Right forelimb (tissue), 1 donor: ENCODE measurements at places on chromosomes 1 and 21.

- DNase-seq: no peak
These were observed 39.0 kb downstream of the PRMT2 start for GRCh38 chr21:46674430-46675007.

- DNase-seq: peak; percentile 13
These were observed 21.7 kb upstream of the KIRREL1 start for GRCh38 chr1:157971769-157972168.

DNA sequence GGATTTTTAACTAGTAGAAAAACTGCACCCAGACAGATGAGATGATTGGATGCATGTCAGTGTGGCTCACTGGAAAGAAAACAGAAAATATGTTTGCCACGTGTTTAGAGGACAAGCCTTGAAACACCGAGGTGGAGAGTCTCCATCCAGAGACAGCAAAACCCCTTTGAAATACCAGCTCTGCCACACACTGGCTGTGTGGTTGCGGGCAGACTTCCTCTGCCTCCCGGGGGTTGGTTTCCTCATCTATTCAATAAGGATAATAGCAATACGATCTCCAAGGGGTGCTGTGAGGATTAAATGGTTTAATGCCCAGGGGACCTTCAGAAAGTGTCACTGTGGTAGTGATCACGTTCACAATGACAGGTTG is 67.2 kb upstream of the PARP1 start:
- no peak for DNase-seq

DNA sequence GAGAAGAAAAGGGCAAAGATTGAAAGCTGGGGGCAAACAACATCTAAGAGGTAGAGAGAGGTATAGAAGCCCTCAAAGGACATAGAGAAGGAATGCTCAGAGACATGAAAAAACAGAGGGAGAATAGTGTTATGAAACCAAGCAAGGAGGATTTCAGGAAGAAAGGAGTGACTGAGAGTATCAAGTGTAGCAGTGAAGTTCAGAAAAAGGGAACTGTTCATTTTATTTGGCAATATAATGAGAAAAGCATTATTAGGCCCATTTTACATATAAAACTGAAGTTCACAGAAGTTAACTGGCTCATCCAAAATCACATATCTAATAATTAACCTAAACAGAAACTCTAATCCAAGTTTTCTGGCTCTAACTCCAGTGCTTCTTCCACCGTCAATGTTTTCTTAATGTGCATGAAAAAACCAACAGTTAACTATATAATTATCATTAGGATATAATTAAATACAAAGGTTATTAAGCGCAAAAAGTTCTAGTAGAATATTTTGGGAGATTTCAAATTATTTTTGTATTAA is 17.7 kb downstream of the NEXN start:
- no peak for DNase-seq

DNA sequence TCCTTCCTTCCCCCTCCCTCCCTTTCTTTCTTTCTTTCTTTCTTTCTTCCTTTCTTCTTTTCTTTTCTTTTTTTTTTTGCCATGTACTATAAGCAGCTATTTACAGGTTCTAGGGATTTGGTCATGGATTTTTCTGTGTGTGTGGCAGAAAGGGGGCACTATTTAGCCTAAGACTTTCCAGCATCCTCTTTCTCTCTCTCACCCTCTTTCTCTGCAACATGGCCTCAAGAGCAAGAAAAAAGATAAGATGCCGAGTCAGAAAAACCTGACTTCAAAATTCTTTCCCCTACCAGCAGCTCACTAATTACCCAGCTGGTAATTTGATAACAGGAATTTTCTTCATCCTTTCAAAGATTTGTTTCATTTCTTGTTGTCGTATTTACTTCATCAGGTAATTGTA is 458.3 kb upstream of the ADAMTS5 start:
- no peak for DNase-seq

GRCh38 chr1:19941206-19941568 is 17.8 kb upstream of the PLA2G2E start:
- no peak for DNase-seq

DNA sequence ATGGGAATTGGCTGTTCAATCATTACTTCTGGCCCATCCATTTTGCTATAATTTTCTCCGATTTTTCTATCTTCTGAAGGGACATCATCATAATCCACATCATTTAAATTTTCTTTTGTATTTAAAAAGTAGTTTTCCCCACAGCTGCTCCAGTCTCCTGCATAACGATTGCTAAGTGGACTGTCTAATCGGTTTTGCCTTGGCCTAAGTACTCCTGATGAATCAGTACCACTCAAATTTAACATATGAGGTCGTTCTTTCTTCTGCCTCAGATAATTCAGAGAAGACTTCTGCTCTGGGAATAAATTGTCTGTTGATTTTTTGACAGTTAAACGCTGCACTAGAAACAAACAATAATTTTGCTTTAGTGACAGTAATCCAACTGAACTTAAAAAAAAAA is 41.9 kb downstream of the SYDE2 start:
- DNase-seq: no peak

- DNase-seq: no peak
These were observed 76.1 kb upstream of the RGS2 start for GRCh38 chr1:192732787-192733186.

- DNase-seq: no peak
These were observed 79.4 kb upstream of the ACTRT2 start for GRCh38 chr1:2941907-2942306.

DNA sequence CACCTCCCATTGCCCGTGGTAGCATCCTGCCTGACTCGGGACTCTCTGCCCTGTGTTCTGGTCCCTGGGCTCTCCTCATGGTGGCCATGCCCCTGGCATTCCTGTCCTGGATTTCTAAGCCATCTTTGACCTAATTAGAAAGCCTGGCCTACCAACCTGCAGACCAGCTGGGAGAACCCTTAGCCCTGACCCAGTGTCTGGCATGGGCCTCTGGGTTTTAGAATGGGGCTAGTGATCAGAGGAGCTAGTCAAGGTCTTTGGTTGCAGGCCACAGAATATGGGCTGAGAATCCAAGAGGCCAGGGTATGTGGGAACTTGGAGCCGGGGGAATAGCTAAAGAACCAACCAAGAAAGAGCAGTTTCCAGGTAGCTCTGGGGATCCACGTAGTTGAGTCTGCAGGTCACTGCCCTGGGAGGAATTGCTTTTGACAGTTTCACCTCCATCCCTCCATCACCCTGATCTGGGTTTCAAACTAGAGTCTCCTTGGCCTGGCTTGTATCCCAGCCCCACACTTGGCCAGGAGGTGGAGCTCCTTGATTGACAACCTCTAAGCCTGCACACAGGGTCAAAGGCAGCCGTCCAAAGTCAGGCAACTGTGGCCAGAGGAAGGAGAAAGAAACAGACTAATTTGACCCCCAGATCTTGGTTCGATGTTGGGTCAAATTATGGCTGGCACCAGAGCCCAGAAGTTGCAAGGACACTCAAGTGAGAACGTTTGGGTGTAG is 54.7 kb upstream of the ABCG1 start:
- DNase-seq: peak; percentile 61

DNA sequence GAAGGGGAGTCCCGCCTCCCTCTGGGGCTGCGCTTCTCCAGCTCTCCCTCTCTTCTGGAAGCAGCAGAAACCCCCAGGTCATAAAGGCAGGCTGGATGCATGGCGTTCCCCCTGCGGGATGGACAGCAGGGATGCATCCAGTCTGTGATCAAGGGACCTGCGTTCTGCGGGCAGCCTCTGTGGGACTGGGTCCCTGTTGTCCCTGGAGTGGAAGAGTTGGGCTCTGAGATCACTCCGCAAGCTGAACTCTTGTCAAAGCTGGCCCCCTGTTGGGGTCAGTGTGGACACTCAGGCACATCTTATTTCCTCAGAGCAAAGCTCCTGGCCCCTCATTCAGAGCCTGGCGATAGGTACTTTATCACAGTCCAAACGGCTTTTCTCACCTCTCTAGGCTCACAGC is 341.2 kb downstream of the PTPRU start:
- no peak for DNase-seq

DNA sequence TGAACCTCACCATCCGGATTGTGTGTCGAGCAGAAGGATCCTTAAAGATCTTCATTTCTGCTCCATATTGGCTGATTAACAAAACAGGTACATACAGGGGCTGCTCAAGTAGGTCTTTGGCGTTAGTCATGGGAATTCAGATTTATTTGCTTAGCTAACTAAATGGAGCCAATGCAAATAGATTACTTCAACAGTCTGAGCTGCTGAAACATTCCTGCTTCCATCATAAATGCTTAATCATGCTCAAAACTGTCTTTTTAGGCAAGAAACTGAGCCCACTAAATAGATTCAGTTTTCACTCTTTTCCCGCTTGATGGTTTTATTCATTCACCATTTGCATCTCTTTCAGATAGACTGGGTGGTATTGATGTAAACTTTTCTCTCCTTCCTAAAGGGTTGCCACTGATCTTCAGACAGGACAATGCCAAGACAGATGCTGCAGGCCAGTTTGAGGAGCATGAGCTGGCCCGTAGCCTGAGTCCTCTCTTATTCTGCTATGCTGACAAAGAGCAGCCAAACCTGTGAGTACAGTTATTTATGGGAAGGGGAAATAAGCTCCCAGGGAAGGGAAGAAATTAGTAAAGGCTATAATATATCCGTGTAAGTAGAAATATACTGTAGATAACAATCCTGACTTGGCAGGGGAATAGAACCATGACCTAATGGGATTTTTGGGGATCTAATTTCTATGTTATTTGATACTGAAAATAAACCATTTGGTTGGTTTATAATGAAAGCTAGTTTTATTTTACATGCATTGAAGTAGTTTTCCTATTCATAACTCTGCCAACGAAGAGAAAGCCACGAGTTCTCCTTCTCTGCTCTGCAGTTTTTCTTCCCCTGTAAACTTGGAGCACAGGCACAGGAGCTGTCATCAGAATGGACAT is 126.4 kb downstream of the VPS13D start:
- no peak for DNase-seq

- no peak for DNase-seq
These were observed 46.9 kb downstream of the CR1L start for GRCh38 chr1:207691841-207692240.

- DNase-seq: peak; percentile 72
These were observed 50.4 kb upstream of the RIPK4 start for GRCh38 chr21:41817228-41817627.

- DNase-seq: no peak
These were observed 68.9 kb downstream of the DUSP10 start for GRCh38 chr1:221672965-221673364.

GRCh38 chr1:224106568-224107281 is 7.2 kb upstream of the FBXO28 start:
- DNase-seq: no peak

DNA sequence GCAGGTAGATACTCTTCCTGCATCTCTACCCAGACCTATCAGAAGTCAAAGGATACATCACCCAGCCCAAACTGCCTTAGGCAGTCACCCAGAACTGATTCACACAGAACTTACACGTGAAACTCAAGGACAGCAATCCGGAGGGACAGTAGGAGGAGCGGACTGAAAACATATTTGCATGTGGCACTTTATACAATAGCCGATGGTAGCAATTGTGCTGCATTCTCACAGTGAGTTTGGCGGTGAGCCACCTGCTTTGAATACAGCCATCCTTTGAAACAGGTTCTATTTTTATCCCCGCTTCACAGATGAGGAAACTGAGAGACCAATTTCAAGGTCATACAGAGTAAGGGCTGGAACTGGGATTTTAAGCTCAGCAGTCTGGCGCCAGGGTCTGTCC is 69.5 kb downstream of the EDEM3 start:
- DNase-seq: no peak

- DNase-seq: no peak
These were observed 47.8 kb upstream of the SRSF10 start for GRCh38 chr1:24027838-24028468.

DNA sequence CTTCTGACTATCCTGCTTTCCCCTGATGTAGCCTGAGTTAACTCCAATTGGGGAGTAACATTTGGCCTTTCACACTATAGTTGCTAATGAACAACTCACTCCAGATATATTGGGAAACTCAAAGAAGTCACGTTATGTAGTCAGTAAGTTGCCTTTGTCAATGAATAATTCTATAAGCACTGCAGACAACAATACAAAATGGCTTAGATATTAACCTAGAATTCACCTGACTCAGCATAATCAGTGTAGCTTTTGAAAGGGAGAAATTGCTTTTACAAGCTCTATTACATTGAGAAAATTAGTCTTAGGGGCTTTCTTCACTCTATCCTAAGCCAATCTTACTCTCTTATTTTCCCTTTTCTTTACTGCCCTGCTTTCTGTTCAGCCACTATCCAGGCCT is 303.5 kb upstream of the NR5A2 start:
- no peak for DNase-seq

- no peak for DNase-seq
These were observed 97.3 kb downstream of the PAX7 start for GRCh38 chr1:18727956-18728355.

DNA sequence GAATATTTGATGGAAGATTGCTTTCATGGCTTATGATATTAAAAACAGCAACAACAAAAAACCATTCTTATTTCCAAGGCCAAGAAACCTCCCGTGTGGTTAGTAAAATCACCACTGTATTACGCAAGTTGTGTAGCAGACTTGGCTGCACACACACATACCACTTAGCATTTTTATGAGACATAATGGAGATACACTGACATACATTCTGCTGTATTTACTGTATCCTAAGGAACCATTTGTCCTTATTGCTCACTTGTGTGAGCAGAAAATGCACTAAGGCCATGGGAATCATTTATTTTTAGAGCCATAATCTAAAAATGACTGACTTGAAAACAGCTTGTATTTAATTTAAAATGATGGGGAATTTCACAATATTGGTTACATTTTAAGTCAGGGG is 584 bp upstream of the C1orf141 start:
- DNase-seq: no peak

- no peak for DNase-seq
These were observed 3.4 kb upstream of the TRIM11 start for GRCh38 chr1:228410015-228410414.

- DNase-seq: no peak
These were observed 25.5 kb downstream of the B3GALT5 start for GRCh38 chr21:39638281-39638680.

DNA sequence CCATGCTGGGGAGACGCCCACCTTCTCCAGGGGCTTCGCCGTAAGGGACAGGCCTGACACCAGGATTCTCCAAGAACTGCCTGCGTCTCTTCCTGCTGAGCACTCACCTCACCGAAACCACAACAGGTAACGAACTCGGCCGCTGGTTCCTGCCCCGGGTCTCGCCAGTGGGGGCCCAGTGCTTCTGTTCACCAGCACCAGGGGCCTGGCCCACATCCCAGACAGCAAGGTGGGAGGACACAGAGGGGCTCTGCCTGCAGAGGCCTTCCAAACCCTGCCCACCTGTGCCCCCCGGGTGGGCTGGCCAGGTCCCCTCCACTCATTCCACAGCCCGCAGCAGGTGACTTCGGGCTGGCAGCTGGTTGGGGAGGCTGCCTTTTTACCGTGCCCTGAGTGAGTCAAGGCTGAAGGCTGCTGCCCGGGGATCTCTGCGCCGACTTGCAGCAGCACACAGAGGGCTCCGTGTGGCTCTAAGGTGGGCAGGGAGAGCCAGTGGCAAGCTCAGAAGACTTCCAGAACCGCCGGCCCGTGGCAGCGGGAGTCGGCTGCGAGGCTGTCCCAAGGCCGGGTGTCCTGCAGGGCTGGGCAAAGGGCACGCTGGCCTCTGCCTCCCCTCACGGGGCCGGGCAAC is 14.7 kb upstream of the COL18A1 start:
- DNase-seq: peak; percentile 33

DNA sequence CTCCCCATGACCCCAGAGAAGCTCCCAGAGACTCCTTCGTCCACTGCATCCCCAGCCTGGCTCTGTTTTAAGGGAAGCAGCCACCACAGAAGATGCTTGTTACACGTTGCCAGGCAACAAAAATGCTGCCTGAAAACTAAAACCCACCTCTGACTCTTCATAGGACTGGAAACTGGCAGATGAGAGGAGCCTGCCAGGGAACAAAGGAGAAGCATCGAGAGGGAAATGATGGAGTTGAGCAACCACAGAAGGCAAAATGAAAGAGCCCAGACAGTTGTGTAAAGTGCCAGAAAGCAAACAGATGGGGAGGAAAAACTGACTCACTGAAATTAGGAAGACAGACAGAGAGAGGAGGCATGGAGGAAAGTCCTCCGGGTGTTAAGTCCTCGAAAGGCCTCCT is 118.4 kb downstream of the KCNN3 start:
- DNase-seq: no peak
